ENCODE measurements at places on chromosomes 16 and 17.

DNA sequence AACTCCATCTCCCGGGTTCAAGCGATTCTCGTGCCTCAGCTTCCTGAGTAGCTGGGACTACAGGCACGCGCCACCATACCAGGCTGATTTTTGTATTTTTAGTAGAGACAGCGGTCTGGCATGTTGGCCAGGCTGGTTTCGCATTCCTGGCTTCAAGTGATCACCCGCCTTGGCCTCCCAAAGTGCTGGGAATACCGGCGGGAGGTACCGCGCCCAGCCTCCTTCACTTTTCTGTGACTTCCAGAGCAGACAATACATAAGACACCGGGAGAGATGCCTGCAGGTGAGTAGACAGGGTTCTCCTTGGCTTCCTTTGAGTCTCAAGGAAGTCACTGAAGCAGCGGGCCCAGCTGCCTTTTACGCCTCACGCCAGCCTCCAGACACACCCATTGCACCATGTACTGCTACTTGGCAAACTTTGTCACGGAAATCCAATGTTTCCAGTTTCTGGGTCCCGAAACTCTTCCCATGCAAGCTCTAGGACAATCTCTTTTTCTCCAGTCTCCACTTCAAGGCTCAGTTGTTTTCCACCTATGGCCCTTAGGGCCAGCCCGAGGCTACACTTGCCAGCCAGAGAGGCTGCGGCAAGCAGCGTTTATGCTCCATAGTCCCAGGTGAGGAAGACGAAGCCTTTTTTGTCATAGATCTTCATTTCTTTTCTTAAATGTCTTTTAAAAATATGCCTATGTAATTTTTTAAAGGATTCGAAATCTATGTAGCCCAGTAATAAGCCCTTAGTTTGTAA is 886 bp upstream of the OR1F1 start:
- DNase-seq, result no peak

- no peak for DNase-seq
Observed at GRCh38 chr17:1440921-1441320, 15.1 kb downstream of the CRK start.

DNA sequence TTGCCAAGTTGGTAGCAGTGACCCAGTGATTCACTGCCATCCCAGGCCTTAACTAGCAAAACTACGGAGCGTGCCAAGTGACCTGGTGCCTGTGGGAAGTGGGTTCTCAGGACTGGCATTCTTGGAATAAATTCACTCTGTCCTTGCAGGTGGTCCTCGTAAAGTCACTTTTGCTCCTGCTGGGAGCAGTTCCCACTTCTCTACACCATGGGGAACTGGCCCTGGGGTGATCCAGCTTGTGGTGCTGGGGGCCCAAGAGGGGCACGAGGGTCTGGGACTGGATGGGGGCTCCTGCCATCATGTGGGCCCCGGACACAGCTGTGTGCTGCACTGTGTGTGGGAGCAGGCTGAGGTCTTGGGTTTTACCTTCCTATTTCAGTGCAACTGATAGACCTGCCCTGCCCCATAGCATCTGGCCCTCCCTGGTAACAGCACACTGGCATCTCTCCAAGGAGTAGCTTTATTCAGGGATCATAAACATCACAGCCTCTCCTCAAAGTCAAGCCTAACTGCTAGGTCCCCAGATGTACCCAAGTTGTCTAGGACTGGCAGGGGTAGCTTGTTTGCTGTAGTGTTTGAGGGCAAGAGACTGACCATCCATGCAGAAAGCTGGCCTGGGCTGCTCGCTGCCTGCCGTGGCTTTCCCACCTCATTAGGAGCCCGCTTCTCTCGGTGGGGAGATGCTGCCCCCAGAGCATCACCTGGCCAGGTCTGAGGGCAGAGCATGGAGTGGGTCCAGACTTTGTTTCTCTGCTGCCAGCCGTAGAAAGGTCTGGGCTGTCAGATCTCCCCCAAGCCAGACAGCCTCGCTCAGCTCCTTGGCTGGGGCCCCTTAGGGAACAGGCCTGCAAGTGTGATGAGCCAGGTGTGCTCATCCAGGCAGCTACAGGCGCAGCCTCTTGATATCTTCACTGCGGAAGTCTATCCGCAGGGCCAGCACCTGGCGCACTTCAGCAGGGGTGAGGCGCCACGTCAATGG is 26.0 kb downstream of the FCSK start:
- DNase-seq, result no peak

GRCh38 chr17:79624718-79625478 is 14.0 kb upstream of the RBFOX3 start:
- no peak for DNase-seq

DNA sequence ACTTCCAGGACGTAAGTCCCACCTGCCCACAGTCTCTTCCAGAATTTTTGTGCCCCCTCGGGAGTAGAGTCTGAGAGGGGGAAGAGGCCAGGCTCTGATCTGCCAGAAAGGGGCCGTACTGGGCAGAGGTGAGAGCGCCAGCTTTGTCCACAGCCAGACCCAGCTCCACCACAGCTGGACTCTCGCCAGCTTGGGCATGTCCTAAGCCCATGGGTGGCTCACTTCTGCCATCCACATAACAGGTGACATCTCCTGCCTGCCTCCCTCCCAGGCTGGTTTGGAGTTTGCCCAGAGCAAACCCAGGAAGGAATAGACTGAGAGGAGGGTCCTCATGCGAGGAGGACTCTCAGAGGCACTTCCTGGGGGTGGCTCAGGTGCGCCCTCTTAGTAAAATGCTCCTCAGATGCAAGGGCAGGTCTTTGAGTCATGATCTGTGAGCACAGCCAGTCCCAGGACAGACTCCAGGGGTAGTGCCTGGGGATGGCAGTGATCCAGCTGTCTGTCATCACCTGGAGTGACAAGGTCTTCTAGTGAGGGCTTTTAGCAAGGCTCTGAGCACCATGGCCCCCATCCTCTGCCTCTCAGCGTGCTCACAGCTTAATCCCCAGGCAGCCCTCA is 89.2 kb downstream of the AMFR start:
- DNase-seq, result no peak

DNA sequence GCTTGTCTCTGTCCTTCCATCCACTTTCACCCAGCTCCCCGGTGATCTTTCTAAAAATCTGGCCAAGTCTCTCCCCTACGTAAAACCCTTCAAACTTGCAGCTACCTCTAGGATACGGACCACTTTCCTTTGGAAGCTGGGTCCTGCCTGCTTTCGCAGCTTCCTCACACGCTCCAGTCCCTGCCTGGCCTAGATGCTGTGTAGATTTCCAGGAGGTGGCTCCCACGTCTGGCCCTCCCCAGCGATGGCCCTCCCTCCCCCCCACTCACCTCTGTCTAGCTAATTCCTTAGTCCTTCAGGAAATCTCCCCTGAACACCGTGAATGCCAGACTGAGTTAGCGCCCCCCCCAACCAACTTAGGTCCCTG is 579 bp upstream of the LRRC59 start:
- DNase-seq, result no peak

GRCh38 chr17:38544839-38545209 is 60.9 kb downstream of the SRCIN1 start:
- DNase-seq, result no peak

GRCh38 chr17:4142107-4142900 is 526 bp downstream of the ZZEF1 start:
- DNase-seq, result peak; percentile 50

GRCh38 chr17:75594499-75595283 is 7.1 kb downstream of the MYO15B start:
- DNase-seq, result no peak

GRCh38 chr17:66663041-66663606 is 171.8 kb upstream of the CACNG5 start:
- no peak for DNase-seq

DNA sequence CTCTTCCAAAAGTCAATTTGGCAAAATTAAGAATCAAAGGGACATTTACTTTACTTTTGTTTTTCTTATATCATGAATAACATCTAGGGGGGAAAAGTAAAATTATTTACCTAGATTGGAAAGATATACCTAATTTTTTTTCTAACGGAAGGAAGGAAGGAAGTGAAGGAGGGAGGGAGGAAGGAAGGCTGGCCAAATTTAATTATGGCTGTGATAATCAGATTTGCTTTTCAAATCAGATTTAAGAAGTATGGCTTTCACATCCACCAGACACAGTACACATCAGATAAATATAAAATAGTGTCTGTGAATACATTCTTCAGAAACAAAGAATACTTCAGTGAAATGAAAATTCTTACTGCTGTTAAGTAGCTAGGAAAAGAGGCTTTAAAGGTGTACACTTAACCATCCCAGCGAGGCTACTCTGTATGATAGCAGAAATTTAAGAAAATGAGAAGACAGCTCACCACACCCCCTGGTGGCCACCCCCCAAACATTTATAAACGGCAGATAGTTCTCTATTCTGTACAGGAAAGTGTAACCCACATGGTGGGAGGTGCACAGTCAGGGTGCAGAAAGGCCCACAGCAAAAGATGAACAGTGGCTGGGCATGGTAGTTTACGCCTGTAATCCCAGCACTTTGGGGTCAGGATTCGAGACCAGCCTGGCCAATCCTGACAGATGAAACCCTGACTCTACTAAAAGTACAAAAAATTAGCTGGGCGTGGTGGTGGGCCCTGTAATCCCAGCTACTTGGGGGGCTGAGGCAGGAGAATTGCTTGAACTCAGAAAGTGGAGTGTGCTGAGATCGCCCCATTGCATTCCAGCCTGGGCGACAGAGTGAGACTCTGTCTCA is 150.8 kb downstream of the SSH2 start:
- peak; percentile 75 for DNase-seq

DNA sequence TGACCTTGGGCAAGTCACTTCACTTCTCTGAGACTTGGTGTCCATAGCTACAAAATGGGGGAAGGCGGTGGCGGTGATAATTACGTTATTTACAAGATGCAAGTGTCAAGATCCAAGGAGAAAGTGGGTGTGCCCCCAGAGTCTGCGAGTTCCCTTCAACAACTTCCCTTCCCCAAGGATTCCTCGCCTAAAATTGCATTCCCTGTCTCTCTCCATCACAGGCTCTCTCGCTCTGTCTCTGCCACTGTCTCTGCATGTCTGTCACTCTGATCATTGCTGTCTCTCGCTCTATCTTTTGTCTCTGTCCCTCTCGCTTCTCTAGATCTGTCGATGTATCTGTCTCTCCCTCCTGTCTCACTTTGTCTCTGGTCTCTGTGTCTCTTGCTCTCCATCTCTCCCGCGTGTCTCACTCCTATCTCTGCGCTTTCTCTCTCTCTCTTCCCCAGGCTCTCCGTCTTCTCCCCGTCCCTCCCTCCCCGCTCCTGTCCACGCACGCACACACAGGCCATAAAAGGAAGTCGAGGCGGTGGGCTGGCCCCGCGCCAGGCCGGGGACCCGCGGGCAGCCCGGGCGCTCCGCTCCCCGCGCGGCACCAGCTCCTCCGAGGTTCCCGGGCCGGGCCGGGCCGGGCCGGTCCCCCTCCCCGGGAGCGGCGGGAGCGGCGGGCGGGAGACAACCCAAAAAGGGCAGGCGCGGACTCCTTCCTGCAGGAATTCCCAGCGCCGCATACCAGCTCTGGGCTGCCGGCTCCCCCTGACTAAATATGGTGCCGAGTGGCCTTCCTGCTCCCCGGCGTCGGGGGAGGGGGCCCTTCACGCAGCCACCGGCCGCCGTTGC is 1.1 kb upstream of the MYH11 start:
- peak; percentile 67 for DNase-seq

- no peak for DNase-seq
Observed at GRCh38 chr16:78094998-78095397, 4.5 kb upstream of the WWOX start.

GRCh38 chr17:17900615-17901520 is 64.1 kb upstream of the SREBF1 start:
- DNase-seq, result peak; percentile 40

GRCh38 chr17:15263206-15263579 is 1.9 kb downstream of the PMP22 start:
- peak; percentile 51 for DNase-seq

- DNase-seq, result peak; percentile 22
Observed at GRCh38 chr16:47139561-47140185, 4.1 kb downstream of the NETO2 start.

DNA sequence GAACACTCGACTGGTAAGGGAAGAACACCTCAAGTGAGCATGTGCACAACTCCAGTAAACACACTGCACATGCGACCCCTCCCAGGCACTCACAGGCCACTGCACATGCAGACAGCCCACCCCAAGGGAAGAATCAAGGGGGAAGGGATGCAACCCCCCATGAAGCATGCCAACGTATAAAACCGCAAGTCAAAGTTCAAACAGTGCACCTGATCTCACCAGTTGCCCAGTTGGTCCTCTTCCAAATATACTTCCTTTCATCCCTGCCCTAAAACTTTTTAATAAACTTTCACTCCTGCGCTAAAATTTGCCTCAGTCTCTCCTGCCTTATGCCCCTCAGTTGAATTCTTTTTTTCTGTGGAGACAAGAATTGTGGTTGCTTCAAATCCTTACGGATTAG is 51.0 kb upstream of the TOM1L1 start:
- no peak for DNase-seq

GRCh38 chr16:3997231-3997841 is 116.8 kb upstream of the CREBBP start:
- DNase-seq, result no peak

DNA sequence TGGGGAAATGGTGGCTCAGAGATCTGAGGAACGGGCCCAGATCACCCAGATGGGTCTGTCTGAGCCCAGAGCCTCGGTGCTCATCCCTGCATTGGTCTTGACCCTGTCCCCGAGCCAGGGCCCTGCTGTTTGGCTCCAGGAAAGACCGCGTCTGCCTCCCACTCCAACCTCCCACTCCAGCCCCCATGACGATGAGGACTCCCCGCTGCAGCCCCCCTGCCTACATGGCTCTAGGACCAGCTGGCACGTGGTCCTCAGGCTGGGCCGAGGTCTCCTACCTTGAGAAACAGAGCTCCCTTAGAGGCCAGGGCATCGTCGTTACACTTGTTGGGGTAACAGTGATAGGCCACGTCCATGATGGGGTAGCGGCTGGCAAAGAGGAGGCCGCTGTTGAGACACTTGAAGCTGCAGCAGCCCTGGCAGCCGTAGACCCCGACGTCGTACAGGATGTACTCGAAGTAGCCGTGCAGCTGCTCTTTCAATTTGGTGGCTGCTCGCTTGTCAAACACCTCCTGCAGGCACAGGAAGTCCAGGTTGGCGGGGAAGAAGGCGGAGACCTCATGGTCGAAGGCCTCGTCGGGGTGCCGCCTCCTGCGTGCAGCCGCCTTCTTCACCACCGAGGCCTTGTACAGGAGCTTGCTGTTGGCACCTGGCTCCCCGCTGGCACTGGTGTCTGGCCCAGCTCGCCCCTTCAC is 59.9 kb downstream of the PRMT7 start:
- no peak for DNase-seq

GRCh38 chr17:2980211-2980903 is 83.0 kb downstream of the OR1D5 start:
- DNase-seq, result no peak

DNA sequence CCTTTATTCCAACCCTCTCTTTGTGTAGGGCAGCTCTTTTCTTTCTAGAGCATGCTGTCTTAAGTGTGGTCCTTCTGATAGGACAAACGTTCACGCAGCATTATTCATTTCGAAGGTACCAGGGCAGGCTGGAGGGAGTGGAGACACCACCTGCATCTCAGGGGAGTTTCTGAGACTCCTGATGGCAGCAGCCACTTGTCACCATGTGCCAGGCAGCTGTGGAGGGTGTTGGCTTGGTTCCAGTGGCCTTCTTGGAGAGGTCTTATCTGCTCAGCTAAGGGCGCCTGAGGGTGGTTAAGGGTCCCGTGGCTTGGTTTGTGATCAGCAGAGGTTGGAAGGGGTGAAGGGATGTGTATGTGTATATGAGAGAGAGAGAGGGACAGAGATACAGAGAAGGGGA is 257.1 kb upstream of the EEF2KMT start:
- no peak for DNase-seq

- DNase-seq, result peak; percentile 60
Observed at GRCh38 chr17:29433541-29433940, 43.4 kb downstream of the TAOK1 start.
